ENCODE measurements at places on chromosomes 1 and 21. TPM values are rescaled to one million over a fixed set of nuclear protein-coding genes. Genes with fewer than 3 reads are reported as not detected.

DNA sequence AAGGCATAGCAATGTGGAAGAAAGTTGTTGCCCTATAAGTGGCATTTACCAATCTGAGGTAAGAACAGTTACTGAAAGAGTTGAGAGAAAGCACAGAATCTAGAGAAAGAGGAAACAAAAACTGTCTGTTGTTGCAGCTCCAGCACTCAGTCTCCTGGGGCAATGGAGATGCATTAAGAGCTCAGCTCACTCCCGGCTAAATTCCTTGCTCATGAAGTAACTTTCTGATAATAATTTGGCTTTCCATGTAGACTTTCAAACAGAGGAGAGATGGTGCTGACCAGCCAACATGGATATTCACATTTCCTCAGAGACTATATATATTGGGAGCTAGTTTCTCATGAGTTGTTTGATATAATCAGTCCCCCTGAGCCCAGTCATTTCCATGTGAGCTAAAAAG, 135.3 kb downstream of the GDAP2 start:
- peak; percentile 78 for DNase-seq

DNA sequence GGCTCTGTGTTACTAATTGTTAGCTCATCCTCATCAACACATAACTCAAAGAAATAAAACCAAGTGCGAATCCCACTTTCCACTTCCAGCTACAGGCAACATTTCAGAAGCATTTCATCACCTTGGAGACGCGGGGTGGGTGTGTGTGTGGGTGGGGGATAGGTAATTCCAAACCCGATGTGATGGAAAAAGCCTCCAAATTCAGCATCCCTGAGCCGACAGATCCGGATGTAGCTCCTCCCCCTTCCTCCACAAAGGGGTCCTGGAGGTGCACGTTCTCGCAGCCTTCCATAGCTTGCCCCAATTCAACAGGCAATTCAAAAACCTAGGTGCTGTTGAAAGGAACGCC, 486 bp downstream of the HSPA13 start:
- DNase-seq, result no peak

GRCh38 chr1:172812118-172812517, 153.2 kb downstream of the FASLG start:
- no peak for DNase-seq

DNA sequence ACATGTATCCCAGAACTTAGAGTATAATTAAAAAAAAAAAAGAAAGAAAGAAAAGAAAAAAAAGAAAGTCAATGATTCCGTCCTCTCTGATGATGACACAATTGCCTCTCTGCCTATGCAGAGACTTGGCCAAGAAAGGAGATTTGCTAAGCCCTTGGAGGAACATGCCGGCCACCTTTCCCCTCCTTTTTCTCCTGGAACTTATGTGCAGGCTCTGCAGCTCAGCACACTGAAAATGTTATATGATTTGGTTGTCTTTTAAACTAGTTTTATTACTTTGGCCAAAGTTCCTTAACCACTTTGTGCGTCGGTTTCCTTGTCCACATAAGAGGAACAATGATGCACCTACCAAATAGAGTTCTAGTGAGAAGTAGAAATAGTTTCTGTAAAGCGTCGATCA, 111.4 kb upstream of the ZNF644 start:
- DNase-seq, result no peak

DNA sequence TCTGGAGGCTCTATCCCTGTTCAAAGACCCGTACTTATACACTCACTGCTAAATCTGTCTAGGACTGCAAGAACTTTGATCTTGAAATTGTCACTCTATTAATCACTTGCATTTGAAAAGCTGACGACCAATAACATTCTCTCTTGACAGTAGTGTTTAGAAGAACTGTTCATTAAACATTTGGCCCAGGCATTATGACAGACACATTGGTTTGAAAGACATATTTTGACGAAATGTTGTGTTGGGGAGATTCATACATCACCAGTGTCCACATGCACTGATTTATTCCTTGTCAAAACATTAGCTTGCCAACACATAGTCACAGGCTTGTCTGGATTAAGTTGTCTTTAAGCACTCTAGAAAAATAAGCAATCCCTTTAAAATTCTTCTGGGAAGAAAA, 951.3 kb downstream of the ADGRL2 start:
- peak; percentile 14 for DNase-seq

GRCh38 chr1:5809207-5809788, 182.9 kb downstream of the NPHP4 start:
- no peak for DNase-seq

GRCh38 chr21:26544201-26544775, 28.8 kb downstream of the CYYR1 start:
- DNase-seq, result peak; percentile 66

DNA sequence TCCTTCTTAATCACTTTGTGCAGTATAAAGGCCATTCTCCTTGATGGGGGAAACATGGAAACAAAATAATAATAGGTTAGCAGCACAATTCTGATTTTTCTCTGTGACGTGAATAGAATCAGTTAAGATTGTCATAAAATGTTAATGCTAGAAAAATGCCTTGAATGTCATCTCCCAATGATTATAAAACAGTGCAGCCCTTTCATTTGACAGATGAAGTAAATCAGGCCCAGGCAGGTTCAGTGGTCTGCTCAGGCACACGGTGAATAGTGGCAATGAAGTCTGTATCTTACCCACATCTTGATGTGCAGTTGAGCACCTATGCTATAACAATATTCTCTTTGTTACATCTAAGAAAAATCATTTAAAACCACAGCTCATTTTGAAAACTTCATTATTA, 32.2 kb upstream of the ZNF281 start:
- DNase-seq, result peak; percentile 10

GRCh38 chr1:220882061-220882891, 3.0 kb downstream of the HLX start:
- DNase-seq, result peak; percentile 51

DNA sequence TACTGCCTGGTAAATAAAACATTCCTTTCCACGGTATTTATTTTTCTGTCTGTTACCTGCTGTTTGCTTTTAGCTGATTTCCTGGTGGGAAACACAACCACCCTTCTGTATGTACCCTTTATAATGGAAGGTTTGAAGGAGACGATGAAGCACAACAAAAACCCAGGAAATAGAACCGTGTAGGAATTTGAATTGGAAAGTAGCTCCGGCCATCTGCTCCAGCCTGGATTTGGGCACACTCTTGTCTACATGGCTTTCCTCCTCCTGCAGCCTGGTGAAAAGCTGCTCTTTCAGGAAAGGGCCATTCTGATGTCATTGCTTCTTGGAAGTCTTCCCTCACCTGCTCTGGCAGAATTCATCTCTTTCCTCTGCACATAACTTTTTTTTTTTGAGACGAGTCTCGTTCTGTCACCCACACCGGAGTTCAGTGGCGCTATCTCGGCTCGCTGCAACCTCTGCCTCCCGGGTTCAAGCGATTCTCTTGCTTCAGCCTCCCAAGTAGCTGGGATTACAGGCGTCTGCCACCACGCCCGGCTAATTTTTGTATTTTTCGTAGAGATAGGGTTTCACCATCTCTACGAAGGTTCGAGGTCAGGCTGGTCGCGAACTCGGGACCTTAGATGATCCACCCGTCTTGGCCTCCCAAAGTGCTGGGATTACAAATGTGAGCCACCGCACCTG, 2.7 kb downstream of the AK4 start:
- no peak for DNase-seq

DNA sequence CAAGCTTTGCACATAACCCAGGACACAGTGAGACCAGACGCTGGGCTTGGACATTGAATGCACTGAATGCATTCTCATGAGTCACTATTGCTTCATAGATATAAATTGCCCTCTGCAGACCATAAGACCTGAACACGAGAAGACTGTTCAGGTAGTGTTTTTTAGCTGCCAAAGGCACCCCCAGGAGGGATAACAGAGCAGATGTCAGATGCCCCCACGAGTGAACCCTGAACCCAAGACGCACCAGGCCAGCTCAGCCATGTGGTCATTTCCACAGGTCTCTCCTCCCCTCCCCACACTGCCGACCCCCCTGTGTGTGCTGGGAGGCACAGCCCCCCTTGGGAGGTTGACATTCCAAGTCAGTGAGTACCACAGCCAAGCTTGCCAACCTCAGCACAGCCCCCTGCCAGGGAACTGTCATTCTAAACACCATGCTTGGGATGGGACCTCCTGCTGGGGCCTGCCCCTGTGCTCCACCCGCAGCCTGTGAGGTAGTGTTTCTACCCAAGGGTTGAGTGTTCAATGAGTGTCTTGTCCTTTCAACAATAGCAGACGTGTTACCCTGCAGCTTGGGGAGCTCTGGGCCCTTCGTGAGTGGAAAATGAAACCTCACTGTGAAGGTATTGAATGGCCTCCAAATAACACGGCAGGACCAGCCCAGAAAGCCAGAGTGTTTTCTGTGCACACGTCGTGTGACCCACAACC, 68.2 kb downstream of the PSMG1 start:
- DNase-seq, result no peak

DNA sequence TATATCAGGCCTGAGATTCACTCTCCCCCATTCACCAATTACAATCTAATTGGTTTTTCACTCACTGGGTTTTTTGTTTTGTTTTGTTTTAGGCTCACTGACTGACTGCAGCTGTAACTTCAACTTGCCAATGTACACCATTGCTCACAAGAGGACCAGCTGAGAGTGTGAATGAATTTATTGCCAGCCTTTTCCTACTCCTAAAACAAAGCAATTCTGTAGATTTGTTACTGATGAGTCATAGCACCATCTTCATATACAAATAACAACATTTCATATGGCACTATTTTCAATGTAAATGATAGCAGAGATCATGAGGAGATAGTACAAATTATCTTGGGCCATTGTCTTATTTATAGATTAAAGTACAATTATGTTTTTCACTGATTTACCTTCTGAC, 76.0 kb upstream of the DPYD start:
- no peak for DNase-seq

DNA sequence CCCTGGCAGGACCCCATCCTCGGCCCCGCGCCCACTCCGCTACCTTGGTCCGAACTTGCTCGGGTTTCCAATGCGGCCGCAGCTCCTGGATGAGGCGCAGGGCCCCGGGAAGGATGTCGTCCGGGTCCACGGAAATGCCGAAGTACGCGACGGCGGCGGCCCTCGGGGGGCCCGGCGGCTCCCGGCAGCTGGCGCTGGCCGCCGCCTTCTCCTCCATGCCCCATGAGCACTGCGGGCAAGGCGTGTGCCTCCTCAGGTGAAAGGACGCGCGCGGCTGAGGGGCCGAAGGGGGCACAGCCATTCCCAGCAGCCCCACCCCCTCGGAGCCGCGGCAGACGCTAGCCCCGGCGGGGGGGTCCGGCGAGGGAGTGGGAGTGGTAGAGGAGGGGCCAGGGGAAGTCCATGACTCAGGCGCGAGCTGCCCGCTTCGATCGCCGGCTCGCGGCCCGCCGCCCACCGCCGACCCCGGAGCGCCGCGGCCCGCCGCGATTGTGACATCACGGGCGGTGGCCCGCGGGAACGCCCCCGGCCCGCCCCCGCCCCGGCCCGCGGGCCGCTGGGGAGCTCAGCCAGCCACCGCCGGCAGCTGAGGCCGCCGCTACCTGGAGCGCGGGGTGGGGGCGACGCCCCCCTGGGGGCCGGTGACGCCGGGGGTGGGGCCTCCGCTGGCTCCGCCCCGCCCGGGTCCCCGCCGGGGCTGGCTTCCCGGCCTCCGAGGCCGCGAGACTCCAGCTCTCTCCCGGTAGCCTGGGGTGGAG, at the start of gene ETNK2:
ETNK2 (minus strand) TSS at position 493 of the 758 bp plus-strand sequence; CDS start at position 301, 192 bp downstream.
- DNase-seq, result peak; percentile 71

GRCh38 chr1:82284213-82284612, 483.5 kb downstream of the ADGRL2 start:
- peak; percentile 51 for DNase-seq

- peak; percentile 86 for DNase-seq
These were observed 119.6 kb upstream of the RUNX1 start for GRCh38 chr21:35168735-35169134.

DNA sequence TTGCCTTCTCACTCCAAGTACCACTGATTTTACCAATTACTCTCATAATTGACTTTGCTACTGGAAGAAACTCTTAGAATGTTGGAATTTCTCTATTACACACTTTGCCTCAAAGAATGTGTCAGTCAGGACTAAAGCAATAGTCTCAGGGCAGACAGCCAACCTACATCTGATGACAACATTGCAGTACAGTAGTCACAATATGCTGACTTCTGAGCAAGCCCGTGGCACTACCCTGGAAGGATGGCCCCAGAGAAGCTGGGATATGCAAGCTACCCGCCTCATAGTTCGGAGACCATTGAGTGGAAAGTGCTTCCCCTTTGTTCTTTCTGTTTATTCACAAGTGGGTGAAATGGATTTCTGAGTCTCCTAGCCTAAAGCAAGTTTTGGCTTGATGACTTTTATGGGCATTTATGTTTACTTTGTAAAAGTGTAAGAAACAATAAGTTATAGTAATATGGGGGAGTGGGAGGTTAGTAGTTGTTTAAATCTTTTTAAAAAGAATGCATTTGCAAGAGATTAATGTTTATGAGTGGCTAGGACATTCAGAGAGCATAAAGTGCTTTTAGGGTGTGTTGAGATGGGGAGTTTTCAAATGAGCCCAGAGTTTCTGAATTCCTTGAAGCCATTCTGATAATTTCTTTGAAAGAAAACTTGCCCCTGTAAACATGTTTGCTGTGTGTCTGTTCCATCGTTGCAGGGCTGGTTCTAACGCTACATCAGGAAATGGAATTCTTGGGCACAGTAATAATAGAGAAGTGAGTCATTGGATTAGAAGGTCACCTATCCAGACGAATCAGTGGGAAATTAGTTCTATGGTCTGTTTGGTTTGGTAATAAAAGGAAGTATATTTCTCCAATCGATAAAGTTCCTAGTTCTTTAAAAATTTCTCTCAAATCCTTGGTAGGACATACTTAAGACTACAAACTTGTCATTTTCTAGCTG, 63.8 kb downstream of the LMO4 start:
- no peak for DNase-seq

DNA sequence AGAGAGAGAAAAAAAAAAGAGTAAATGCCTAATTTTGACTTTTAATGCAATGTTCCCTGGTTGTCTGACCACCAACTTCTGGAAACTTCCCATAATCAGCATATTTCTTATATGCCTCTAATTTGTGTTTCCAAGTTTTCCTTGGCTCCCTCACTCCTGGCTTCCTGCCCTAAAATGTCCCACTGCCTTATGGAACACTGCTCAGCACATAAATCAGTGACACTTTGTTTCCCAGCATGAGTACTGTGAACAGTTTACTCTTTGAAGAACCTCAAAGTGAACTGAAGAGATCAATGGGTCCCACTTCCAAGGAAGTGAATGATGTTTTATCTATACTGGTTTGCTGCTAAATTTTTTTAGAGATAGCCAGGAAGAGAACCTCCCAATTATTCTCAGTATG, 271.3 kb upstream of the PRMT6 start:
- DNase-seq, result no peak

- peak; percentile 44 for DNase-seq
These were observed 6.0 kb downstream of the TEX35 start for GRCh38 chr1:178518894-178519293.

- DNase-seq, result no peak
These were observed 17.9 kb upstream of the H3-3A start for GRCh38 chr1:226044514-226045101.

The PRAMEF6 gene
- total RNA-seq, result not detected

The NHLH1 gene
- total RNA-seq, result 2.6 TPM

The RAB42 gene
- 7.0 TPM for total RNA-seq

The SH2D1B gene
- not detected for total RNA-seq

The KIF2C gene
- 1.7 TPM for total RNA-seq

The LCA5L gene
- 19.7 TPM for total RNA-seq

The NGF gene
- total RNA-seq, result 2.4 TPM
